NCI-H1436 (cell line): ENCODE measurements at places on chromosomes 12 and 14.

DNA sequence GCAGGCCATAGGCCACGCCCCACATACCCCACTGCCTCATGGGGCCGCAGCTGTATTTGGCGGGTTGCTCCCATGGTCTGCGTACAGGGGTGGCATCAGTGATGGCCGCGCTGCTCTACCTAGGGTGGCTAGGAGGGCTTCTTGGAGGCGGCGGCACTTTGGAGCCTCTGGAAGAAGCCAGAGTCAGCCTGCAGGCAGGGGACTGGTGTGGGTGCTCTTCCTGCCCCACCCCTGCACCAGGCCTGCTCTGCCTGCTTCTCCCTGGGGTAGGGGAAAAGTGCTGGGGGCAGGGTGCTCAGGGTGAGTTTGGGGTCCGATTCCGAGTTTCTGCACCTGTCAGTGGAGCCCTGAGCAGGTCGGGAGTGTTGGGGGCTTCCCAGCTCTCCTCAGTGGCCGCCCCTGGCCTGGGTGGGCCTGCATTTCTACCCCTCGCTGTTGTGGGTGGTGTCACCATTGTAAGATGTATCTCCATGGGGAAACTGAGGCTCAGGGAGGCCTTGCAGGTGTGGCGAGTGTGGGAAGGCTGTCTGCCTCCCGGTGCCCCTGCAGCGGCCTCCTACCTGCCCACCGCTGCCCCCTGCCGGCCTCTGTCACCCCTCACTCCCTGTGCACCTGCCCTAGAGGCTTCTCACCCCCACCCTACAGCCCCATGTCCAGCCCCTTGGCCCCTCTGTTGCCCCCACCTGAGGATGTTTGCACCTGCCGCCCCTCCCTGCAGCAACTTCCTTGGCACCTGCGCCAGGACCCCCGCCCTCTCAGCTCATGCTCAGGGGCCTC, 5.5 kb downstream of the CEP170B start:
- no peak for DNase-seq

- DNase-seq: no peak
These were observed 60.6 kb downstream of the GUCY2C start for GRCh38 chr12:14635776-14636175.

GRCh38 chr12:123721245-123721644, 9.1 kb downstream of the ATP6V0A2 start:
- no peak for DNase-seq

- no peak for DNase-seq
These were observed 27.4 kb upstream of the DYRK2 start for GRCh38 chr12:67621112-67621511.

DNA sequence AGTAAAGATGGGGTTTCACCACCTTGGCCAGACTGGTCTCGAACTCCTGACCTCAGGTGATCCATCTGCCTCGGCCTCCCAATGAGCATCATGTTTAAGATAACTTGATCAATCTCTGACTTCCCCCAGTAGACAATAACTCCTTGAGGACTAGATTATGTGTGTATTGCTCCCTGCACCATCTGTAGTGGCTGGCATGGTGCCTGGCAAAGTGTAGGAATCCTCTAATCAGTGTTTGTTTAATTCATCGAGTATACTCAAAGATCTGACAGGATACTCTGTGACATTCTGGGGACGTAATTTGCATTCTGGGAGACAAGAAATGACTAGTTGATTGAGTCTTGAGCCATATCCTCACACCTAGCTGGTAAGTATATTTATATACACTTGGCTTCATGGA, 873.5 kb upstream of the TMEM132C start:
- no peak for DNase-seq

- DNase-seq: no peak
These were observed 59.6 kb downstream of the DACT1 start for GRCh38 chr14:58697266-58697929.

GRCh38 chr12:108980831-108981618, 39.8 kb downstream of the SVOP start:
- DNase-seq: no peak

GRCh38 chr14:79840831-79841230, 370.5 kb downstream of the DIO2 start:
- no peak for DNase-seq

GRCh38 chr12:123387508-123388176, 3.7 kb downstream of the KMT5A start:
- no peak for DNase-seq

- DNase-seq: no peak
These were observed 28.0 kb upstream of the GXYLT1 start for GRCh38 chr12:42172441-42173210.

- DNase-seq: no peak
These were observed 216.2 kb upstream of the KRR1 start for GRCh38 chr12:75727577-75727976.

DNA sequence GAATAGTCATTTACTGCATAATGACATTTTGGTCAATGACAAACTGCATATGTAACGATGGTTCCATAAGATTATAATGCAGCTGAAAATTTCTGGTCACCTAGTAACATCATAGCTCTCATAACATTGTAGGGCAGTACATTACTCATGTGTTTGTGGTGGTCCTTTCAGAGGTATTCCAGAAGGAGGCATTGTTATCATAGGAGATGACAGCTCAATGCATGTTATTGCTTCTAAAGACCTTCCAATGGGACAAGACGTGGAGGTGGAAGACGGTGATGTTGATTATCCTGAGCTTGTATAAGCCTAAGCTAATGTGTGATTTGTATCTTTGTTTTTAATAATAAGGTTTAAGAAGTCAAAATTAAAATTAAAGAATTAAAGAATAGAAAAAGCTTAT, 43.8 kb upstream of the TSPAN11 start:
- DNase-seq: no peak

GRCh38 chr12:107660861-107661415, 24.7 kb upstream of the PWP1 start:
- DNase-seq: no peak

- no peak for DNase-seq
These were observed 22.2 kb downstream of the LRRIQ1 start for GRCh38 chr12:85058339-85058738.

- DNase-seq: no peak
These were observed 123.2 kb upstream of the SLC38A4 start for GRCh38 chr12:46948936-46949545.

GRCh38 chr14:100587086-100587762, at the start of gene BEGAIN:
Gene BEGAIN, minus strand, starts transcription at chr14:100587417. Its CDS starts 127 bp downstream, at chr14:100587290.
- DNase-seq: no peak

- DNase-seq: no peak
These were observed 130.1 kb upstream of the RTL1 start for GRCh38 chr14:101033446-101034165.

DNA sequence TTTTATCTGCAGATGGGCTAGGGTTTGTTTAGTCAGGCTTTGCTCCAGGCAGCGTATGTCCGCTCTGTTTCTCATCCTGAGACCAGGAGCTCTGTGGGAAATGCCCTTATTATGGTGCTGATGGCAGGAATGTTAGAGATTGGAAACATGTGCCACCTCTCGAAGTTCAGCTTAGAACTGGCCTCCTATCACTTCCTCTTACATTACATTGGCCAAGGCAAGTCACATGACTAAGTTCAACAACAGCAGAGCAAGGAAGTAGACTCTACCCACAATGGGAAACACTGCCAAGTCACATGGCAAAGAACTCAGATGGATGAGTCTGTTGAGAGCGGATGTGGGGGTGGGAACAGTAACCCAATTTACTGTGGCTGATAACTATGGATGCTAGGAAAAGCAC, 161.9 kb upstream of the WSCD2 start:
- DNase-seq: no peak

- no peak for DNase-seq
These were observed 38.8 kb upstream of the DACT1 start for GRCh38 chr14:58598804-58599525.

DNA sequence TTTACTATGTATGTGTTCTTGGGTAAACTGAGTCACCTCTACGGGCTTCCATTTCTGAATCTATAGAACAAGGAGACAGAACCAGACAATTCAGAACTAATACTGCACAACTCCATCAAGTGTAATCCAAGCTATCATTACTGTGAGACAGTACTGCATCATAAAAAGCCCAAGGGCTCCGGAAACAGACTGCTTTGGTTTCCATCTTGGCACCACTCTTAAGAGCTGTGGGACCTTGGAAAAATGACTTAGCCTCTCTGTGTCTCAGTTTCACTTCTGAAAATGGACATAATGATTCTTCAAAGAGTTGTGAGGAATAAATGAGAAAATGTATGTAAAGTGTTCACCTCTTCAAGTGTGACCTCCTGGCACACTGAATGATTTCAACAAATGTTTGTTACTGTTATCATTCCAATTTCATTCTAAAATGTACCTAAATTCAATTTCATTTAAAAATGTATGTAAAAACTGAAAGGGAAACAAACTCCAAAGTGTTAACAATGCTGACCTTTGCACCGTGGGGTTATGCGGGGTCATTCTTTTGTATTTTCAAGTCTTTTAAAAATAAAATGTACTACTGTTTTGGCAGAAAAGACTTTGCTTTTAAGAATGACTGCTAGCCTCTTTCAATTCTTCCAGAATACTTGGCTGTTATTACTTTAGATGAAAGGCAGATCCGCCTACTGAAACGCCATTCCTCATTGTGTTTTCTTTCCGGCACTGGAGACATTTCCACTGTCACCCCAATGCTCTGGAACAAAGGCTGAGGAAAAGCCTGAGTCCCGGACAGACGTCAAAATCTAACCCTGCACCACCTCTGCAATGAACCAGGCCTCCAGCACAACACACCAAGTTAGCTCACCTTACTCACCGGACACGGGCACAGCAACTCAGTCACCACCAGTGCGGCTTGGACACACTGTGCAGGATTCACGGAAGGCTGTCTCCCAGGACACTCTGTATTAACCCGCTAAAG, 62.8 kb downstream of the TMCC3 start:
- no peak for DNase-seq
